ENCODE measurements at places on chromosomes 11 and 22. TPM values are rescaled to one million over a fixed set of nuclear protein-coding genes. Genes with fewer than 3 reads are reported as not detected.
A peak's percentile ranks its signal among the peaks of the same experiment; 100 is the strongest.

- H3K27ac ChIP-seq: no peak overlapping the region
- DNase-seq: no peak
- no peaks in the 10 kb centered on the region for H3K4me1 ChIP-seq
- no peak overlapping the region for H3K4me3 ChIP-seq
- H3K36me3 ChIP-seq: no peaks in the 10 kb centered on the region
Observed at GRCh38 chr22:38819387-38819940, 24.4 kb downstream of the NPTXR start.

GRCh38 chr11:69890476-69890875 lies 71.3 kb upstream of the FGF3 start:
- no peak for DNase-seq
- no peak overlapping the region for H3K4me3 ChIP-seq
- peak overlapping the region; percentile 85 for H3K27ac ChIP-seq
- H3K36me3 ChIP-seq: no peaks in the 10 kb centered on the region

- H3K36me3 ChIP-seq: no peaks in the 10 kb centered on the region
- H3K4me3 ChIP-seq: no peak overlapping the region
- no peak for DNase-seq
- H3K27ac ChIP-seq: no peak overlapping the region
- no peaks in the 10 kb centered on the region for H3K4me1 ChIP-seq
- H3K27me3 ChIP-seq: peaks cover 6% of the 10 kb centered on the region
Observed at GRCh38 chr11:121748068-121748467, 295.3 kb upstream of the SORL1-AS1 start.

DNA sequence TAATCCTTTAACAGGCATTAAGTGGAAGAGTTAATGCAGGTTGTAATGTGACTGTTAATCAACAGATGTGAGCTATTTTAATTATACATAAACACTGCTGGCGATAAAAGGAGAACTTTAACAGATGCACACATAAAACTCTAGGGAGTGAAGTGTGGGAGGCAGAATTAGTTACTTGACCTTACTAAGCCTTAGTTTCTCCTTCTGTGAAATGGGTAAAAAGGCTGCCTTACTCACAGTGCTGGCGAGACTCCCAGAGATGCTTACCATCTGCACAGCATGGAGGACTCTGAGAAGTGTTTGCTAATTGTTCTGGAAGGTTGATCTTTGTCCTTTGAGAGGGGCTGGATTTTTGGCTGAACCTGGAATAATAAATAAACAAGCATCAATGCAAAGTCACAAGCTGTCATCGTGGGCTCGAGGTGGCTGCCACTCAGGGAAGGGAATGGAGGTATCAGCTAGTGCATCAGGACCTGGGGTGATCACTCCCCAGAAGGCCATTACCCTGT lies 58.6 kb upstream of the MPEG1 start:
- H3K27ac ChIP-seq: no peak overlapping the region
- DNase-seq: no peak
- H3K4me3 ChIP-seq: no peak overlapping the region

The CCDC88B gene
- 15.1 TPM for total RNA-seq

The LRRN4CL gene
- 1.0 TPM for total RNA-seq

The C22orf31 gene
- total RNA-seq: not detected

Data from PC-9 (cell line).